Right hindlimb (tissue), 1 donor: ENCODE measurements at places on chromosomes 16 and 17.

GRCh38 chr17:4536259-4536741, 18.9 kb downstream of the MYBBP1A start:
- DNase-seq = peak; percentile 62

DNA sequence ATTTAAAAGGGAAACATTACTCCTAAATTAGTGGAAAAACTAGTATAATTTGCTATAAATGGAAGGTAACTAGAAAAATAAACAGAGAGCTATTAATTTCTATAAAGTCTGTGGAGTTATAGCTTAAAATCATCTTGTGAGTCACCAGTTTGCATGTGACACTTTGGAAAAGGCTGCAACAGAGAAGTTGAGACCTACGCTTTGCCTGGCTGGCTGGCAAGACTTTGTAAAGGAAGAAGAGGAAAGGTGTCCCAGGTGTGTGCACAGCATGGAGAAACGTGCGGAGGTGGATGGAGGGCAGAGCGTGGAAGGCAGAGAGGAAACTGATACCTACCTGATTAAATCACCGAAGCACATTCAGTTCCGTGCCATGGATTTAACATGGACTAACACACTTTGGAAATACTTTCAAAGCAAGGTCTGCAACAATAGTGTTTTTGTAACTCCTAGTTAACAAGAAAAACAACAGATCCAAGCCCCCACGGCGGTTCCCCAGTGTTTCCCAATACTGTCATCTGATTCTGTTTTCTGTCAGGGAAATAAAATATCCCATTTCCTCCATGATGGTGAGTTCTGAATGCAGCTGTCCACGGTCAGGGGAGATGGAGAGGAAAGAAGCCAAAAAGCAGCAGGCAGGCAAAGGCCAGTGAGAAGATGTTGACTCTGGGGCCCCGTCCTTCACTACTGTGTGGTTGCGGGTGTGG, 134.8 kb downstream of the XYLT1 start:
- no peak for DNase-seq

DNA sequence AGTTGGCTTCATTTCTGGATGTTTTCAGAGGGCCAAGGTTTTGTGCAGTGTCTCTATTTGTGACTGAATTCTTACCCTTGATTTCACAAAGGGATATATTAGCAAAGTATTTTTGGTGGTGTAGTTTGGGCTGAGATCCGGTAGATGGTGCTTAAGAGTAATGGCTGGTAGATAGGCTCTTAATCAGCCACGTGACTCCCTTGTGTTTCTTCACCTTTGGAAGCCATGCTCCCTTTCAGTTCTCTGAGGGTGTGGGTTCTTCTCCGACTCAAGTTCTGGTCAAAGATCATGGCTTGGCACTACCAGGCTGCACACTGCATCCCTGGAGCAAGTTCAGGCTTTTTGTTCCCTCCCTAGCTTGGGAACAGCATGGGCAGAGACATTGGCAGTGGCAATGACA, 887.3 kb downstream of the CDH8 start:
- DNase-seq = no peak

- no peak for DNase-seq
Observed at GRCh38 chr17:41639492-41640473, 15.4 kb upstream of the KRT17 start.

DNA sequence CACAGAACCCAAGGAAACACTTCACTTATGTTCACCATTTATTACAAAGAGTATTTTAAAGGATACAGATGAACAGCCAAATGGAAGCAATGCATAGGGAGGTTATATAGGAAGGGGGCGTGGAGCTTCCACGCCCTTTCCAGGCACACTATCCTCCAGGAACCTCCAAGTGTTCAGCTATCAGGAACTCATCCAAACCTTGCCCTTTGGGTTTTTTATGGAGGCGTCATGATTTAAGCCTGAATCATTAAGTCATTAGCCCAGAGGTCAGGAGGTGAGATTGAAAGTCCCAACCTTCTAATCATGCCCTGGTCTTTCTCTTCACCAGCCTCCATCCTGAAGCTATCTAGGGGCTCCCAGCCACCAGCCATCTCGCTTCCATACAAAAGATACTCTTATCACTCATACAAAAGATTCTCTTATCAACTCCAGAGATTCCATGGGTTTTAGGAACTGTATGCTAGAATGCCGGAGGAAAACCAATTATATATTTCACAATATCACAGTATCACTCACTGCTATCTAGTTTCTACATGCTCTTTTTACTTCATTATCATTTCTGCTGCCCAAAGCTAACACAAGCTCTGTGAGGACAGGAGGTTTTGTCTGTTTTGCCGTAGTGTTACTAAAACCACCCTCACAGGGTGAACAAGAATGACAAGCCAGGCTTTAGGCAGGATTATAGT, 213.4 kb downstream of the SLC39A11 start:
- no peak for DNase-seq

- no peak for DNase-seq
Observed at GRCh38 chr17:76543826-76544545, 4.1 kb downstream of the PRCD start.

DNA sequence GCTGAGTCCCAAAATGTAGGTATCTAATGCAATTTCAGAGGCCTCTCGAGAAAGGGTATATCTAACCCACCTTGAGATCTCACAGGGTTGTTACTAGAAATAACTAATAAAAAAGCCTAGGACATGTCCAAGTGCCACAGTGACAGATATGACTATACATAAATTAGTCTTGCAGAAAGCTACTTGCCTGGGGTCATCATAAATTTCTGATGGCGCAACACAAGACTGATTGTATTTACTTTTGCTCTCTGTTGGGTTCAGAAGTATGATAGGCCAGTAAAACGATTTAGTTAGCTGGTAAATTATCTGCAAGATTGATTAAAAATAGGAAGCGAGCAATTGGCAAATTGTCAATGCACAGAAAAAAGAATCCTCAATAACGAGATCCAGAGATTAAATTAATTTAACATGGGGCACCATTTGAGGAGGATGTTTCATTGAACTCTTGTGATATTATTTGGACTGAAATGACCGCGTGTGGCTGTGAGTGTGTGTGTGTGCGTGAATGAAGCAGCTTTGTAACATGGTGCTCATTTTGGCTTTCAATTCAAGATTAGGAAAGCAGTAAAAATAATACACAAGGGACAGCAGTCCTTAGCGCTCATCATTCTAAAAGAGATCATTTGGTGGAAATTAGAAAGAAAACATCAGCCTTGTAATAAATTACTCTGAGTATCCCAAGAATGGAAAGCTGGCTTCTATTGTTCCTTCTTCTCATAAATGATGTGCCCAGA, 157.4 kb upstream of the ZFHX3 start:
- DNase-seq = no peak

- peak; percentile 88 for DNase-seq
Observed at GRCh38 chr16:75265911-75266701, 14.7 kb upstream of the BCAR1 start.

- no peak for DNase-seq
Observed at GRCh38 chr17:13753154-13753553, 151.4 kb upstream of the HS3ST3A1 start.

DNA sequence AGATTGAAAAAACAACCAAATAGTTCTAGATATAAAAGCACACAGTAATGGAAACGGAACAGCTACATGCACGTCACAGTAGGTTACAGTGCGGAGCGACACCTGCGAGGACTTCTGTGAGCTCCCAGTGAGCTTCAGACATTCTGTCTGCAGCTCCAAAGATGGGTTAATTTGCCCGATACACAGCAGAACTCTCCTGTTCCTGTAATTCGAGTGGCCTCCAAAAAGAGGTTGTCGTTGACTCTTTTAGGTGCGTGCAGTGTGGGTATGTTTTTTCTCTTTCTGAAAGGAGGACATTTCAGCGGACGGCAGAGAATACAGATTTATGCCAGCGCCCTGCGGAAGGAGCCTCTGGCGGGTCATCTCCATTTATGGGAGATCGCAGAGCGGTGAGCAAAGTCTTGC, 2.9 kb downstream of the OR1F1 start:
- no peak for DNase-seq

DNA sequence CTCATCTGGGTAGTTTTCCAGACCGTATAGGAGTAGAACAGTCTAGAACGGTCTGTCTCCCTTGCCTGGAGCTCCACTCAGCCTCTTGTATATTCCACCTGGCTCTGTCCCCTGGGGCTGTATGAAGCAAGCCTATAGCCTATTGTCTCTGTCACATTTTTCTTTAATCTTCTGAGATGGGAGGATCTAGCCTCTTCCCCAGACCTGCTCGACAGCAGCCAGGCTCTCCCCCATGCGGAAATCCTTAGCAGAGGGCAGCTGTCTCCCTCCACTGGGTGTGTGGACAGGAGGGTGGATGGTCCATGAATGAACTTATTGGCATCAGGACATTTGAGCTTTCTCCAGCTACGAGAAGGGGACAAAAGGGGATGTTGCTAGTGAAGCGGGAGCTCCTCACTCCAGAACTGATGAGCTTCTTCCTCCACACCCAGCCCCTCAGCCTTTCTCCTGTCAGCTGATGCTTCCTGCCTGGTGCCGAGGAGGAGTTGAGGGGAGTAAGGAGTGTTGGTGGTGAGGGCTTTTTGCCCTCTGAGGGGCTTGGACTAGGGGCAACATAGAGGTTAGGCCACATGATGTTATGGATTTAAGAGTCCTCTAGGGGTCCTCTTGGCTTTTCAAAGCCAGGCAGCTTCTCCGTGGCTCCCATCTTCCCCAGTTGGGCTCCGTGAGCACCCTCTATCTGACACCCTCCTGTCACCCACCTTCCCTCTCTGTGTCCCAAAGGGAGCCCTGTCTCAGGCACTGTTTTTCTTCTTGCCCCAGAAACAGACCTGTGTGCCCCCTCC, 28.0 kb downstream of the ARHGAP23 start:
- DNase-seq = peak; percentile 25

- DNase-seq = no peak
Observed at GRCh38 chr16:72066747-72067146, 3.7 kb downstream of the HPR start.

DNA sequence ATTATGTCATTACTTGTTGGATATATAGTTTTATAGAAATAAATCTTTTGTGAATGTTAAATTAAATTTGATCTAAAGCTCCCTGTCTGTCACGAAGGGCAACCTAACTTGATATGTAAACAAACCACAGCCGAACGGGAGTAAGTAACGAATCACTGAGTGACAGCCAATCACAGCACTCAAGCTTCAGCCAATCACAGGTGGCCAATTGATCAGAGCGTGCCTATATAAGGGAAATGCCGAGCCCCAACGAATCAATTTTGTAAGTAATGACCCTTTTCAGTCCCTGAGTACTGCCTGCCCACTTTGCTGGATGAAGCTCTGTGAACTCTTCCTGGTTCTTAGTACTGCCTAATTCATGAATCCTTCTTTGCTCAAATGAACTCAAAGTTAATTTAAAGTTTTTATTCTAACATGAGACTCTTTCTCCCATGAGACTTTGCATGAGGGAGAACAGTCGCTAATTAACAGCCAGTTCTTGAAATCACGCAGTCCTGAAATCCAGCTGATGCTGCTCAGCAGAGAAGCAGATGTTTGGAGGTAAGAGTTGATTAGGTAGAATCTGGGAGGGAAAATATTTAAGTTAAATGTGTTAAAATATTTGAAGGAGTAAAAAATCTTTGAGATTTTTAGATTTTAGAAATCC, 302.2 kb downstream of the CNTNAP4 start:
- no peak for DNase-seq

DNA sequence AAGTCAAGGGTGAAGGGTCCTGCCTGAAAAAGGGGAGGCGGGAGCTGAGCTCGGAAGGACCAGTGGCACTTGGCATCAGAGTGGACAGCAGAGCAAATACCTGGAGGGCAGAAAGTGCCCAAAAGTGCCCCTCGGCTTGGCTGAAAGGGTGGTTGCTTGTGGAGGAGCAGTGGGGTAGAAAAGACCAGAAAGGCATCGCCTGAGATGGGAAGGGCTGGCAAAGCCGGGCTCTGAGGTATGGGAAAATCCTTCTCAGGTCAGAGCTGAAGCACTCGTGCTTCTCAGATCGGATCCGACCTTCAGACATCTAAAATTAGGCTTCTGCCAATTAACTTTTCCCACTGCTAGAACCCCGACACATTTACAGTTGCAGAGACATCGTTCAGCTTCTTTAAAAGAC, 1.5 kb upstream of the RPL38 start:
- no peak for DNase-seq

DNA sequence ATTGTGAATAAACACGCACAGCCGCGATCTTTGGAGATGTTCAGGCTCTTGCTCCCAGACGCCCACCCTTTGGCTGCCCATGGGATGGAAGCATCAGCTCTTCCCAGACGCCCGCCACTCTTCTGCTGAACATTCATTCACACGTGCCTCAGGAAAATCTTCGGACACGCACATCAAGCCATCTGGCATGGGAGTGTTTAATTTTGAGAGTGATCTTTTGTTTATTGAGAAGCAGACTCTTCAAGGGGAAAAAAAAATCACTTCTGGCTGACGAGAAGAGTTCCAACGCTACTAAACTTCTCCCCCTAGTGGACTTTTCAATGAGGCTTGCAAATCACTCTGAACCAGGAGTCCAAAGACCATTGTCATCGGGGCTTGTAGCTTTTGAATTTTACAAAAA, 62.0 kb upstream of the NUDT7 start:
- DNase-seq = peak; percentile 30

GRCh38 chr17:78458736-78459335, 80.4 kb downstream of the PGS1 start:
- DNase-seq = no peak

- no peak for DNase-seq
Observed at GRCh38 chr17:59527325-59527917, 38.0 kb upstream of the DHX40 start.

- no peak for DNase-seq
Observed at GRCh38 chr17:37180376-37180775, 195.4 kb upstream of the C17orf78 start.

- DNase-seq = no peak
Observed at GRCh38 chr16:3745751-3746355, 28.5 kb upstream of the TRAP1 start.
